Inflammatory macrophage treated with lipopolysaccharide for 4 hours (primary cell): ENCODE measurements at places on chromosomes 4 and X.

DNA sequence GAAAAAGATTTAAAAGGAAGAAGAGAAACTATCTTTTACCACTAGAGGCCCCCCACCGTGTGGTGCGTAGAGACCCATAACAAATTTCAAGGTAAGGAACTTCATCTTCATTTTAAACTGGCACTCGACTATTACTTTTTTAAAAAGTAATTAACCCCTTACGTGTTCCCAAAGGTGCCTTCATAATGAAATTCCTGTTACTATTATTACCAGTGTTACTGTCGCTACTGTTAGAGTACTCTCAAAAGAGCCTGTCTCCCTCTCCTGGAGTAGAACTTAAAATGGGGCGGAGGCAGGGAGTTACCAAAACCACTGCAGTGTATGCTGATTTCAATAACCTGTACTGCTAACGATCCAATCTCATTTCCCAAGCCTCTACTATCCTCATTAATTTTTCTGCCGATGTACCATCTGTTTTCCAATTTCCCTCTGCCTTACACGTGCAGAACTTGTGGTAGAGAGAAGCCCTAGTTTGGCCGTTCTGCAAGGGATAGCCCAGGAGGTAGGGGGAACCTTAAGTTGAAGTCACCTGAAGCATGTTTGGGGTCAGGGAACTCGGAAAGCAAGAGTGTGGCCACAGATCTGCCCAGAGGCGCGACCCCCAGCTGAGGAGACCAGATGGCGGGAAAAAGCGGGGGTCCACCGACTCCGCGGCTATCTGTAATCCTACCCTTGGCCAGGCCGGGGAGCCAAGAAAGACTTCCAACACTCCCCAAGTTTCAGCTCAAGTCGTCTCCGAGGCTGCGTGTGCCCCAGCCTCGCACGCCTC, 720 bp upstream of the STK26 start:
- DNase-seq = no peak

DNA sequence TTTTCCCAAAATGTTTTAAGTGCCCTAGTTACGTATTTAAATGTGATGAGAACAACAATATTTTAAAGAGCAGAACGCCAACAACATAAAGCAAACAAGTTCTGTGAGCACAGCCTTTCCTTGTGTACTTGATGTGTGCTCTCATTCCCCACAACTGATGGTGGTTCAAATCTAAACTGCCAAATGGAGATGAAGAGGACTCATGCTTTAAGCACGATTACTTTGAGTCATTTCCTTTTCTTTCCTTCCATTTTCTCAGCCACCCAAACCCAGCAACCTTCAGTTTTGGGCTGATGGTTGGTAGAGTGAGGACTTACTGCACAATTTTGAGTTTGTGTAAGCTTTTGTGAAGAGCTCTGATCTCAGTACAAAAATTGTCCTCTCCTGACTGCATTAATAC, 1.7 kb downstream of the NSD2 start:
- DNase-seq = peak; percentile 9

- no peak for DNase-seq
These were observed 101.6 kb upstream of the MID1IP1 start for GRCh38 chrX:38699696-38700095.

DNA sequence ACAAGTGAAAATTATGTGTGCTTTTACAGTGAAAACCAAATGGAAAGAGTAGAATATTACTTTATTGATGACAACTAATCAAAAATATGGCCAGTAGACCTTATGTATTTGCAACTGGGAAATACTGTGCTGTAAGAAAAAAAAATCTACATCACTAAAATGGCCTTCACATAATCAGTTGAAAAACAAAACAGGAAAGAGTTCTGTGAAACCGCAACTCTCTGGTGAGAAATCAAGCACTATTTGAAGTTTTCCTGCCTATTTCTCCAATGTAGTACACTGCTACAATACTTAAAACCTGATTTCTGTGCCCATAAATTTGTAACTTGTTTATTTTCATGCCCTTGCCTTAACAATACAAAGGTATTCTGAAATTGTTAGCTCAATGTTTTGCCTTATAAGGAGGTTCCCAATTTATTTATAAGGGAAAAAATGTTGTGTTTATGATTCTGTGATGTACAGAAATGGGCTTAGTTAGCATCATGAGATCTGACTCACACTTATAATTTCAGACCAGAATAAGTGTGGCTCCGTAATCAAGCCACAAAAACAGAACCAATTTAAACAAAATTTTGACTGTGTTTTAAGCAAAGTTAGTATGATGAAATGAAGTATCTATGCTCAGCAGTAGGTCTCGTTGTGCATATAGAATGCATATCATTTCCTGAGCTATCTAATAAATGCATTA, 147.1 kb downstream of the FAT4 start:
- no peak for DNase-seq

GRCh38 chr4:183837222-183837621, 67.9 kb upstream of the STOX2 start:
- no peak for DNase-seq

- DNase-seq = no peak
These were observed 2.3 kb downstream of the MAGEB16 start for GRCh38 chrX:35800474-35800873.

DNA sequence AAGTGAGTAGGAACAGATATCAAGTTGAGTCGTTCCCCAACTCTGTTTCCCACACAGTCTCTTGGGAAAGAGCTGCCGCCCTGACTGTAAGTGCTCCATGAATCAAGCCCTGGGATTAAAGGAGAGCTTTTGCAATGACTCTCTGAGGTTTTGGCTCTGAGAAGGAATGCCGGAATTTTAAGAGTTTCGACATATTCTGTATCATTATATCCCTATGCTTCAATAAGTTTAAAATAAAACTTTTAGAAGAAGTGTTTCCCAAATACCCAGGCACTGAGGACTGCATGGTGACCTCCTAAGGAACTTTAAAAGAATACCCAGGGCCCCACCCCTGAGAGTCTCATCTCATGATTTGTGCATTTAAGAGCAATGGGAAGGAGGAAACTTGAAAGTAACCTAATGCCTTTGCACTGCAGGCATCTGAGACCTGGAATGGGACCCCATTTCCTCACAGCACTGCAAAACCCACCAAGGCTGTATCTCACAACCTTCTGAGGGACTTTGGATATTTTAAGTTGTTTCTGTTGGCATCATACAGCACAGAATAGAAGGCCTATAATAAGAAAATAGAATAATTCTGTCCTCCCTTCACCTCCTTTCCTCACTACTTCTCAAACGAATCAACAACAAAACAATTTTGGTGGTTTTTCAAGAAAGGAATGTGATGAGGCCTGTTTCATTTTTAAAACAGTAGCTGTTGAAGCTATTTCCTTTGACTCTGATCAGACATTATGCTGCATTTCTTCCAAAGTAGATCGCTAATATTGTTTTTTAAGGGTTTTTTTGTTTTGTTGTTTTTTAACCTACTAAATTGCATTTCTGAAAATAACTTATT, 121.2 kb downstream of the GASK1B start:
- no peak for DNase-seq

DNA sequence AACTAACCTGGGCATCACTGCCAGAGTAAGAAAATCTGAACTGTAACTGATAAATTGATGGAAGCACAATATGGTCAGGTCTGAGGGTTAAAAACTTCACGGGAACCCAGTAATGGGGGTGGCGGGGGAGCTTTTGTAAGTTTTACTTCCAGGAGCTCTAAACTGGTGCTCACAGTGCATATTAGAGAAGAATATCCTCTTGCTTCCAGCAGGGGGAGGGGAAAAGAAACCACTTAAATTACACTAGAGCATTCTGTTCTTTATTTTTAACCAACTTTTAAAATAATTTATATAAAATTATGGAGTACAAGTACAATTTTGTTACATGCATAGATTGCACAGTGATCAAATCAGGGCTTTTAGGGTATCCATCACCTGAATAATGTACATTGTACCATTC, 33.7 kb downstream of the WDR17 start:
- DNase-seq = no peak

DNA sequence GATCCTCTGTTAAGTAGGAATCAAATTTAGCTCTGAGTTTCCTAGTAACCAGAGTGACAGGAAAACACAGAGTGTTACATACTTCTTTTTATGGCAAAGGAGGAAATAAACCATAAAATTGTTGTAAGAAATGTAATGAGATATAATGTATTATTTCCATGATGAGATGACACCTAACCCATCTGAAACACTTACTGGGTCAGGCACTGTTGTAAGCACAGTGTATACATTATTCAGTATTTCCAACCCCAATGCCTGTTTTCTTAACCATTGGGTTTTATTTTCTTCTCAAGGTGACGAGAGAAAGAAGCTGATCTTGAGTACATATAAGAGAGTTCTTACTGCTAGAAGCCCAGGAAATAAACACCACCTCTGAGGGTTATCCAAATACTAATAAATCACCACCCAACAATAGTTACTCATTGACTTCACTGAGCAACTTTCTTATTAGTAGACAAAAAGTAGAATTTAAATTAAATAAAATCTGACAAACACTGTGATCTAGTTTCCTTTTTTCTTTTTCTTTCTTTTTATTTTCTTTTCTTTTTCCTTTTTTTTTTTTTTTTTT, 4.2 kb upstream of the ENAM start:
- DNase-seq = no peak

- DNase-seq = no peak
These were observed 216.3 kb upstream of the LEF1 start for GRCh38 chr4:108385076-108385475.

DNA sequence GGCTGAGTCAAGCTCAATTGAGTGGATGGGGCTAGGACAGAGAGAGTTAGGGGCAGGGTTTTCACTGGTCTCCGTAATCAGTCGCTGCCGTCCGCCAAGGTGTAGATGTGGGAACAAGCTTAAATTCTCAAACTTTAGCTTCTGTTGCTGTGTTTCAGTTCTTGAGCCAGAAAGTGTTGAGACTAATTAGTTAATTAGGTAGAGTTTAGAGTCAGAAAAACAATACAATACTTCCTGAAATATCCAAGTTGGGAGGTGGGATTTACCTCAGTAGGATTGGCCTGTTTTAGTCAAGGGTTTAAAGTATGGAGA, 1.1 kb upstream of the UBE2D3 start:
- DNase-seq = no peak

- DNase-seq = no peak
These were observed 1699.2 kb upstream of the IGFBP7 start for GRCh38 chr4:58809366-58809765.

- peak; percentile 84 for DNase-seq
These were observed 2.9 kb upstream of the SEPSECS start for GRCh38 chr4:25163196-25163595.

- no peak for DNase-seq
These were observed 207.8 kb upstream of the KIT start for GRCh38 chr4:54449999-54450398.

GRCh38 chr4:27142841-27143240, 282.2 kb downstream of the STIM2 start:
- DNase-seq = no peak

DNA sequence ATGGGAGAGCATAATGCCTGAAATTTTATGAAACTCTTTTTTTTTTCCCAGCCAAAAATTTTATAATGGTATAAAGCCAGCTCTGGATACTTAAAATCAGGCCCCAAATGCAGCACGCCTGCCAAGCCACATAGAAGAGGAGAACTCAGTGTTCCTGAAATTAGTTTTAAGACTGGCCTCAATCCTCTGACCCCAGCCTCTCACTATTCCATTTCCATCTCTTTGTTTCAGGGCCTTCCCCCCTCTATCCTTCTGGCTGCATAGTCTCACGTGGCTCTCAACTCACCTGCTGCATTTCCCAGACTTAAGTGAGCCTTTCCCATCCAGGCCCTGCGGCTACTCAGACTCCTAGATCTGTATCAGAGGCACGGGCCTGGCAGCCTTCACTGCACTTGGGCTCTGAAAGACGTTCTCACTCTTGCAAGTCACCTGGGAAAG, 5.2 kb upstream of the CBR4 start:
- no peak for DNase-seq

DNA sequence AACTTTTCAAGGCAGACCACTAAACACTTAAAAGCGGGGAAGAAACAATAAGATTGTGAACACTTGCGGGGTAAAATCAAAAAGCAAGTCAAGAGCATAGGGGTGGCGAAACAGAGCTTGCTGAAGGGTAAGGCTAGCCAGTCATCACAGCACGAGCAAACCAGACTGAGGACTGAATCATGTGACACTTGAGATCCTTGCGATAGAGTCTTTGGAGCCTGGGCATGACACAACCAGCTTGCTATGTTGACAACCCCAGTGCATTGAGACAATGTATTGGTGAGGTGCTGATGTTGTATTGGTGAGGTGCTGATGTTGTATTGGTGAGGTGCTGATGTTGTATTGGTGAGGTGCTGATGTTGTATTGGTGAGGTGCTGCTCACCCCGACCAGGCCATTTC, 72.3 kb downstream of the SLIT2 start:
- DNase-seq = no peak

- DNase-seq = no peak
These were observed 1216.8 kb upstream of the PABPC4L start for GRCh38 chr4:135418353-135418752.

DNA sequence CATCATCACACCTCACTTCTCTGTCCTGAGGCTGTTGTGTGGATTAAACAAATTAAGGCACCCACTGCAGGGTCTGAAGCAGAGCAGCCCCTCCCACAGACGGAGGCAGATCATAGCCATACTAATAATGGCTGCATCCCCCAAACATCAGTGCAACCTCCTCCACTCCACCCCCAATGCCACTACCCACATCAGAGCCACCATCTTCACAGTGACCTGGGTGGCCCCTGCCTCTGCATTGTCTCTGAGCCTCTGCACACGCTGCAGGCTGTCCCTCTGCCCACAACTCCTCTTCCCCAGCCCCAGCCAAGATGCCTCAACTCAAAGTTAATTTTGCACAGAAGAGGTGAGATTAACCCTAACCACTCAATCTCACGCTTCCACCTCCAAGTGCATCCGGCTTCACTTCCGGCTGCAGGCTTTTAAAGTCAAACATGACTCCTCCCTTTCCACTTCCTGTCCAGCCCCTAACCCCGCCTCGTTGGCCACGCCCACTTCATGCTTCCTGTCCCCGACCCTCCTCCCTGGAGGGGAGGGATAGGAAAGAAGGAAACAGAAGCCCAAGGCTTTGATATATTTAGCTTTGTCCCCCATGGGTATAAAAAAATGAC, 22.7 kb downstream of the JAKMIP1 start:
- no peak for DNase-seq

DNA sequence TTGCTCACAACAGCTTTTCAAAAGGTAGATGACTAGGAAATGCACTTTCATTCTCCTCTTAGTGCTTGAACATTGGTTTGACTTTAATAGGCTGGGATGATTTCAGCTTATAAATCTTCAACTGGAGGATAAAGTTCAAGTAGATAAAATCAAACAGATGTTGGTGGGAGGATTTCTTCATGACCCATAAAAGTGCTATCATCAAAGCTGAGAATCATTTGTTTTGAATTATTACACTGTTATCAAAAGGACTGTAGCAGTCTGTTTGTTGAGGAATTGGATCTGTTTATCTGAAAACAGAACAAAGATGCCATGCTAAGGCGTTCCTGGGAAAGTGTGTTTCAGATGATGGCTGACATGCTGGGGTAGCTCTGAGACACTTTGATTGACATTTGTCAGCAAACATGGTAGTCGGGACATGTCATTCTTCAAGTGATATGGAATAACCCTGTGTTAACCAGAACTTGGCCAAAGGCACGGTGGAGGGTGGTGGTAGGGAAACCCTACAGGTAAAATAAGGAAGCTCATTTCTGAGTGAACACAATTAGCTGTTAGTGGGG, 304.0 kb upstream of the PITX2 start:
- no peak for DNase-seq
